Mucosa of descending colon (tissue), 3 donors: ENCODE measurements at places on chromosomes 3 and 15. TPM values are rescaled to one million over a fixed set of nuclear protein-coding genes. Genes with fewer than 3 reads are reported as not detected.

Gene COL6A5
- 0.06 TPM for total RNA-seq

DNA sequence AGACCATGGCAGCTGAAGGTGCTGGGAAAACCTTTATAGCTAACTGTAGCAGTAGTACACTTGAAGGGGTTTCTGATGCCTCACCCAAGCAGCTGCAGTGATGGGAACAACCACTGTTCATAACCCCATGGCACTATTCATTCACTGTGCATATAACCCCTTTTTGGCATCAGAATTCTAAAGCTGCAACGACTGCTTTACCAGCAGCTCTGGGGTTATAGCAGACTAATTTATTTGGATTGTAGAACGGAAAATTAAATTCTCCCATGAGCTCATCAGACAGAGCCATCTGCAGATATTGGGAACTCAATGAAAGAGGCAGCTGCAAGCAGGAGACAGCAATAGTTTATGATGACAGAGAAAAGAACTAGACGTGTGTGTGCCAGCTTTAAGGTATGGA is 28.6 kb downstream of the TFDP2 start:
- DNase-seq = no peak

- DNase-seq = no peak
These were observed 396.8 kb downstream of the CADM2 start for GRCh38 chr3:85355572-85355971.

- DNase-seq = no peak
These were observed 458 bp upstream of the STAC start for GRCh38 chr3:36379872-36380220.

Gene CGNL1
- total RNA-seq = 3.9 TPM

Gene GOLGA6A
- total RNA-seq = not detected

DNA sequence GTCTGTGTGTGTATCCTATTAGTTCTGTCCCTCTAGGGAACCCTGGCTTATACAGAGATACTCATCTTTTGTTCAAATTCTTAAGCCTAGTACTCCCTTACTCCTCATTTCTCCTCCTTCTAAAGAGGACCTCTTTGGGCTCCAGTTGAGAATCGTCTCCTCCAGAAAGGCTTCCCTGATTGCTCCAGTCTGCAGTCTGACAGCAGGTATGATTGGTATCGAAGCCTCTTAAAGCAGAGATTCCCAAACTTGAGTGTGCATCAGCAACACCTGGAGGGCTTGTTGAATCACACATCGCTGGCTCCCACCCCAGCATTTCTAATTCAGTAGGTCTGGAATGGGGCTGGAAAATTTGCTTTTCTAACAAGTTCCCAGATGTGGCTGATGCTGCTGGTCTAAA is 60.9 kb upstream of the NMNAT3 start:
- DNase-seq = no peak

DNA sequence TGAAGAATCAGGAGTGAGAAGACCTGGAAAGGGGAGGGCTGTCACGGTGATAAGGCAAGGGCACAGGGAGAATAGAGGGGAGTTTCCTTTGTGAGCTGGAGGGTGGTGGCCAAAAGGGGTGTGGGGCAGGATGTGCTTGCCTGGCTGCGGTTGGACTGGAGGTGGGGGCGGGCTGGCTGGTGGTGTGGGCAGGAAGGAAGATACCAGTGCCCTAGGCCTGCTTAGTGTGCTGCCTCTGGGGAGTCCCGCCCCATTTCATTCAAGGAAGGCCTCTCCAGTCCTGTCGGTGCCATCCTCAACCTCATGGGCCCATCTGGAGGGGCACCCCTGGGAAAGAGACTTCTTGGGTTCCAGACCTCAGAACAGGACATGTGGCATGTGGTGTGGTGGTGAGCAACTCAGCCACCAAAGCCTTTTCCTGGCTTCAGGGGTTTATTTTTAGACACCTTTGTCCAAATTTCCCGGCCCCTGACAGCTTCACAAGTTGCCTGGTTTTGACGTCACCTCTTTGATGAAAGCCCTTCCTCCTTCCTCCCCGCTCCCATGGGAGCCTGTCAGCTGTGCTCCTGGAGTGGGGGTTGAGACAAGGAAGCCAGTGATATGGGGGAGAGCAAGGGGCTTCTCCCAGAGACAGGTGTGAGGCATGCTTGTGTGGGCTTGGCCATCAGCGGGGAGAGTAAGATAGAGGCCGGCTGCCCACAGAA is 15.6 kb downstream of the TEX264 start:
- peak; percentile 89 for DNase-seq

DNA sequence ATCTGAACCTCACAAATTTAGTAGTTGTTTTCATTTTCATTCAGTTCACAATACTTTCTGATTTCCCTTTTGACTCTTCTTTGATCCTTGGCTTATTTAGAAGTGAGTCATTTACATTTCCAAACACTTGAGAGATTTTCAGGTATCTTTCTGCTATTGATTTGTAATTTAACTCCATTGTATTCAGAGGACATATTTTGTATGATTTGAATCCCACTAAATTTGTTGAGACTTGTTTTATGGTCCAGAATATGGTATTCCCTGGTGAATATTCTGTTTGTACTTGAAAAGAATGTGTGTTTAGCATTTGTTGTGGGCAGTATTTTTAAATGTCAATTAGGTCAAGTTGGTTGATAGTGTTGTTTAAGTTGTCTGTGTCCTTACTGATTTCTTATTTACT is 29.6 kb downstream of the FAN1 start:
- DNase-seq = no peak

- DNase-seq = no peak
These were observed 141.2 kb upstream of the LINGO1 start for GRCh38 chr15:77773903-77774302.

DNA sequence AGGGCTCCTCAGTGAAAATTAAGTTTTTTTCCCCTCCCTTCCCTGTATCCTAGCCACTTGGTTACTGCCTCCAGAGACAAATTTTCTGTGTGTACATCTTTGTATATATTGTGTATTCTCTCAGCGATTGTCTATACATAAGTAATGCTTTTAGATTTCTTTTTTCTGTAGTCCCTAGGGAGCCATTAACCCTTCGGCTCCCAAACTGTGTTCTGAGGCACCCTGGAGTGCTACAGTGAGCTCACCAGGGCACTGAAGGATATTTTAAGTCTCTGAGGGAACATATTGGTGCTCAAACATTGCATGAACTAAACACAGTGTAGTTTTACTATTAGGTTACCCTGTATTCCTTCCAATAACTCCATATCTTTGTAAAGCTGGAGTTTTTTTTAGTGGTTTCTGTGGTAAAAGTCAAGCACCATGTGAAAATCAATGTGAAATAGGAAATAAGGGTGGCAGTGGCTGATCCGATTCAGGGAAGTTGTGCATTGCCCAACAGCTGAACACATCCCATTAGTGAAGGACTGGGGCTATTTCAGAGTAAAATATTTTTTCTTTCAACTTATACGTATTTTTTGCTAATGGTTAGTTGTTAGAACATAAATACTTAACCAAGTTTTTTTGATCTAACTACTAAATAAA is 43.0 kb downstream of the USP13 start:
- DNase-seq = no peak

Gene CHST2
- 1.5 TPM for total RNA-seq

- peak; percentile 2 for DNase-seq
These were observed 349.4 kb upstream of the DCBLD2 start for GRCh38 chr3:99250821-99251355.

GRCh38 chr3:158863247-158863646 is 61.4 kb downstream of the MFSD1 start:
- DNase-seq = no peak

- peak; percentile 30 for DNase-seq
These were observed 40.1 kb downstream of the CDCP1 start for GRCh38 chr3:45105855-45106671.

DNA sequence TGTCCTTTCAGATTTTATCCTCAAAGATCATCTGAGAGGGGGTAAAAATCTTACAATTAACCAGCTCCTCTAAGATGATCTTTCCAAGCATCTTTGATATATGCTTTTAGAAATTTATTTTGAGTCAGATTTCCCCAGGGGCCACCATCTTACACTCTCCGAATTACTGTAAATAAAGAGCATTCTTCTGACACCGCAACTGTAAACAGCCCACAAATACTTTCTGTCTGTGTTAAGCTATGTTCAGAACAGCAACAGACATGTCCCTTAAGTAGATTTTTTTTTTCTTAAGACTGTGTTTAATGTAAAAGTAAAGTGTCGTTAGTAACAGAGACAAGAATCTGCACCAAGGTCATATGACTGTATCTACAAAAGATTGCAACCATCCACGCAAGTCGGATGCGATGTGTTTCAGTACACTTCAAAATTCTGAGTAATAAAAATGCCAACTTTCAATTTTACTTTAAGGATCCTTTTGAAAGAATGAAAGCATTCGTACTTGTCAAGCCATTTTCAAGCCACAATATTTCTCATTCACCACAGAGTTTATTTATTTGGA is 159.0 kb upstream of the KCNH8 start:
- no peak for DNase-seq

- no peak for DNase-seq
These were observed 83.7 kb downstream of the BCHE start for GRCh38 chr3:165753560-165753959.

GRCh38 chr3:125055331-125055912 is 375 bp downstream of the HEG1 start:
- no peak for DNase-seq

DNA sequence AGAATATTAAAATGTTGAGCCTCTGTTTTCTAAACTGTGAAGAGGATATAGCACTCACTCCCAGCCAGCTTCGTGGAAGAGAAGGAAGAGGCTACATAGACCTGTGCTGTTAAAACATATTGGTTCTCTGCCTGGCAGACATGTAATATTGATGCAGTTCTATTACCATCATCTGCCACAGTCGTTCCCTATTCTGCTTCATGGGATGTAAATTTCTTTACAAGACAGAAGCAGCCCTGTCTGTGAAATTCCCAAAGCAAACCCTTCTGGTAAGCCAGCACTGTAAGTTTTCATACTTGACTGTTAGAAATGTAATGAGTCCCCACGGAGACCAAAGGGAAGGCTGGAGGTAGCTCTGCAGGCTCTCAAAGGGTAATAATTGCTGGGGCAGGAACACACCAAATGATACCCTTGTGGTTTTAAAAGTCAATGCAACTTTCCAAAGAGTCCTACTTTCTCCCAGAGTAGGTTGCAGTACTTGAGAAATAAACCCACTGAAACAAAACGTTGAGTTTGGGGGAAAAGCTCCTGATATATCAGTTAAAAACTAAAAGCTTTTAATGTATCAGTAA is 129.9 kb upstream of the HES1 start:
- DNase-seq = no peak

- DNase-seq = no peak
These were observed 96.8 kb downstream of the ZNF385D start for GRCh38 chr3:21654241-21654640.

Gene RCN2
- 33.2 TPM for total RNA-seq

- DNase-seq = no peak
These were observed 123.7 kb upstream of the MCTP2 start for GRCh38 chr15:94107652-94108051.

Gene SYNM
- 37.0 TPM for total RNA-seq

DNA sequence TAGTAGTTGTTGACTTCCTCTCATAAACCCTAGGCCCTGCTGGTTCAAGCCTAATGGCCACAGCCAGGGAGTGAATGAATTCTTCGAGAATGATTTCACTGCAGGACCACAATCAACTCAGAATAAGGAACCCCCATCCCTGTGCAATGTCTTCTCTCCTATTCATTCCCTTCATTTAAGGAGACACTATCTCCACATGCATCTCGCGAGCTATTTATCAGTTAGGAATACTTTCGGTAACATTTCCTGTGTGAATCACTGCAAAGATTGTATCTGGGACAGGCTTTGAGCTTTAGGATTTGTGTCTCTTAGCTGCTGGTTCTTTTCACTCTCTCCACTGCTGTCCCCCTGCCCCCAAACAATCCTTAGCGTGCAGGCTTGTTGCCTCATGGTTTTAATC is 94.4 kb downstream of the MYLK start:
- DNase-seq = no peak

GRCh38 chr15:80105595-80105994 is 46.1 kb downstream of the ZFAND6 start:
- no peak for DNase-seq

Gene CD86
- total RNA-seq = 3.7 TPM

Gene SETMAR
- 11.3 TPM for total RNA-seq

DNA sequence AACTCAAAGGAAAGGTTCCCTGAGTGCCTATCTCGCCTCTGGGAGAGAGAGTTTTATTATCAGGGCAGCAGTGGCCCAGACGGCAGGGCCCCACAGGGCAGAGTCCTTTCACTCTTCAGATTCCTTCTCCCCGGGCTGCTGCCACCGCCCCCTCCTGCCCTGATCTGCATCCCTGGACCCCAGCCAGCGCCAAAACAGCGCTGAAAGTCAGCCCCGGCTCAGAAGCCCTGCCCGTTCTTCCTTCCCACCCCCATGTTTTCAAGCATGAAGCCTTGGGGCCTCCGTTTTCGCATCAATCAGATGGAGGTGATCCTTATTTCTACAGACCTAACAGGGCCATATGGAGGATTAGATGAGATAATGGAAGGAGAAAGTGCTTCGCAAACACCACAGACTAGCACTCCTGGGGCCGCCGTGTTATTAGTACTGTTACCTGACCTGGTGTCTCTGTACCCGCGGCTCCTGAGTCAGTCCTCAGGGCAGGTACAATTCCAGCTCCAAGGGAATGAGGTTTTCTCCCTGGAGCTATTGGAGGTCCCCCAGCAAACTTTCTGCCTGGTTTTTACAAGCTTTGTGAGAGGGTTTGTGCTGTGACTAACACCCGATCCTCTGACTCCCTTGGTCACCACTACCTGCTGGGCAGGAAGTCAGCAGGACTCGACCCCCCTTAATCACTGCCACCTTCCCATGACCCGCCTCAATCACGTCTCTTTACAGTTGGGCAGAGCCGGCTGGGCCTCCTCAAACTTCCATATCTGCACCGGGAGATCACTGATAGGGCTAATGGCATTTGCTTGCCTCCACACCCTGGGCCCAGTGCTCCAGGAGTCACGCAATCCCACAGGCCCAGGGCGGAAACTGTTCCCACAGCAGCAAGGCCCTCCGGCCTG is 39.5 kb upstream of the TSEN2 start:
- DNase-seq = peak; percentile 90

Gene TMCO5A
- total RNA-seq = not detected

- peak; percentile 58 for DNase-seq
These were observed 114.1 kb upstream of the FRMD4B start for GRCh38 chr3:69499899-69500421.

DNA sequence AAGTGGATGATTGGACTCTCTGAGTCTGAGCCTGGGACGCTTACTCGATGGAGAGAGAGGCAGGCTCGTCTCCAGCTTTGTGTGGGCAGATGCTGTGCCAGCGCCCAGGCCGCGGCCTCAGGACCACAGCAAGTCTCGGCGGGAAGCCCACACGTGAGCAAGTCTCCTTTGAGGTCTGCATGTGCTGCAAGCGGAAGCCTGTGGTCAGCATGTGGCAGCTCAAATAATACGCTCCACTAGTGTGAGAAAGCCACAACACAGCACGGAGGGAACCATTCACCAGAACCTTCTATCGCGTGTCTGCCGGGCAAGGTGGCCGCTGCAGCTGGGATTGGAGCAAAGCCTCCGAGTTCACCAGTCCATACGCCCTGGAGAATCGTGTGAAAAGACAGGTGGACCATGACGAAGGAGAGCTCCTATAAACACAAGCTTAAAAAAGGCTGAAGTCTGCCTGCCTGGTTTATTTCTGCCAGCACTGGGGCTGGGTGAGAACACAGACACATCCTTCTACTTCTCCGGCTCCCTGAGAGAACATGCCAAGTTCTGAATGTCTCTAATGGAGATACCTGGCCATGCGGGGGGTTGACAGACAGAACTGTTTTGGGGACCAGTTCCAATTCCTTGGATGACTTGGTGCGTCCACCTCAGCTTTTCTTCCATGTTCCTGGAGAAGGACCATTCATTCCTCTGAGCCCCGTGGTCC is 82.0 kb upstream of the LRIG1 start:
- peak; percentile 27 for DNase-seq

Gene GP9
- not detected for total RNA-seq

Gene POPDC2
- total RNA-seq = 89.0 TPM

Gene GLDN
- total RNA-seq = 10.0 TPM
